ENCODE measurements at places on chromosomes 11 and 22. TPM values are rescaled to one million over a fixed set of nuclear protein-coding genes. Genes with fewer than 3 reads are reported as not detected.

The IGSF9B gene
- total RNA-seq = 2.2 TPM

The C11orf42 gene
- total RNA-seq = not detected

The ZDHHC13 gene
- total RNA-seq = 14.7 TPM

The GPR83 gene
- total RNA-seq = not detected

The EMID1 gene
- total RNA-seq = not detected

The RHOD gene
- total RNA-seq = 10.6 TPM
